ENCODE measurements at places on chromosomes 5 and 9.

GRCh38 chr9:106588626-106589025 is 274.3 kb upstream of the ZNF462 start:
- peak; percentile 62 for DNase-seq

GRCh38 chr5:160039810-160040470 is 31.0 kb downstream of the TTC1 start:
- no peak for DNase-seq

GRCh38 chr9:32251539-32251938 is 132.9 kb upstream of the ACO1 start:
- peak; percentile 87 for DNase-seq

DNA sequence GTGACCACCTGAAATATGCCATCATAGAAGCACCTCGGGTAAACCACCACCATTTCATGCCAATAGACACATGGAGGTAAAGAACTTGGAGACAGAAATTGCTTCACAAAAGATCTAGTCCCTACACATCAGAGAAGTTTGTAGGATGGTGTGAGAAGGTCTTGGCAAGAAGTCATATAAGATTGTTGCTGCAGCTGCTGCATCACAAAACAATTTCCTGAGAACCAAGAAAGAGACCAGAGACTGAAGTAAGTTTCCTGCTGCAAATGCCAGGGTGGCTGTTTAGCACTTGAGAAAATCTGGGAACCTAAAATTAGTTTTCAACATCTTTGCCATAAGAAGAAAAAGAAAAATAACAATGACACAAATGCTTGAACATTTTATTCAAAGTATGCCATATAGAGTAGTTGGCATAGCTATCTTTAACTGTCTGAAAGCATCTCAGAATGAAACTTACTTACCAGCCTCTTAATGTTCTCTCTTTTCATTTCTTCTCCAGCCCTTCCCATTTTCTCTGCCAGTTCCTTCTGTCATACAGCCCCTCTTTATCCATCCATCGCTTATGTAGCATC is 114.3 kb downstream of the KCTD16 start:
- no peak for DNase-seq

- DNase-seq: no peak
Measured at GRCh38 chr5:108638021-108638420, 109.7 kb upstream of the FER start.

DNA sequence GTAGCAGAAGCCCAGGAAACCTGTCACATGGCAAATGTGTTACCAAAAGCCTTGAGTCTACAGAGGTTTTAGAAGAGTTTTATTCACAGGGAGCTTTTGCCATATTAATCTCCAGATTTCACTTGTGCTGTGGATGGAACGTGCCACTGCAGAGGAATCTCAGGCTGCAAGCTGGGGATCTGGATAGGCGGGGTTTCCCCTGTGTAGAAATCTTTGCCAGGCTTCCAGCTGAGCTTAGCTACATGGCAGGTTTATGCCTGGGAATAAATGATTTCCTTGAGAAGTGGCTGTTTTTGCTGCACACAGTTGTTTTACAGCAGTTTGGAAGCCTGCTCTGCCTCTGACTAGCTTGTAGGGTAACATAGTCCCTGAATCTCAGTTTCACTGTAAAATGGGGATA is 224.6 kb upstream of the PLPPR1 start:
- DNase-seq: no peak

- no peak for DNase-seq
Measured at GRCh38 chr9:92717201-92718085, 47.2 kb downstream of the BICD2 start.

DNA sequence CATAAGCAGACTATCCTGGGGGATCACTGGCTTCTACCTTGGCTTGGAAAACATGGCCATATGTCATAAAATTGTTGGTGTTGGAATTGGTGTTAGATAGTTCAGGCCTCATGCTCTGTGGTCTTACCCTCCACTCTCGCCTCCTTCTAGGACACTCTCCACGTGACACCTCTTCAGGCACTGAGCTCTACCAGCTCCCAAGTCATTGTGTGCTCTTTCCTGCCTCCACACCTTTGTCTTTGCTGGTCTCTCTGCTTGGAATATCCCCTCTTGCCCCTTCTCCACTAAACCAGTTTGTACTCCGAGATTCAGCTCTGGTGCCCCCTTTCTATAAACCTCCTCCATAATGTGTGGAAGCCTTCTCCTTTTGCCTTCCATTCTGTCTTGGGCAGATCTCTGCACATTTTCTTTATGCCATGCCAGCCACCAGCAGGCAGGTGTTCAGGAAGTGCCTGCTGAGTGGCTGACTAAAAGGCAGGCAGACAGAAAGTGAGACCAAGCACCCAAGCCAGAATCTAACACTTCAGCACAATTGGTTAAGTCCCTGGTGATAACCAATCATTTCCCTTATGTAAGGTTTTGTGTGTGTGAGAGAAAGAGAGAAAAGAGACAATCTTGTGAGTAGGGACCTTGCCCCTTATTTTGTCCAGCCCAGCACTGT is 37.7 kb downstream of the SAR1B start:
- peak; percentile 44 for DNase-seq

- no peak for DNase-seq
Measured at GRCh38 chr5:80865551-80865950, 94.6 kb upstream of the RASGRF2 start.

GRCh38 chr5:116922532-116922931 is 347.9 kb upstream of the SEMA6A start:
- no peak for DNase-seq

DNA sequence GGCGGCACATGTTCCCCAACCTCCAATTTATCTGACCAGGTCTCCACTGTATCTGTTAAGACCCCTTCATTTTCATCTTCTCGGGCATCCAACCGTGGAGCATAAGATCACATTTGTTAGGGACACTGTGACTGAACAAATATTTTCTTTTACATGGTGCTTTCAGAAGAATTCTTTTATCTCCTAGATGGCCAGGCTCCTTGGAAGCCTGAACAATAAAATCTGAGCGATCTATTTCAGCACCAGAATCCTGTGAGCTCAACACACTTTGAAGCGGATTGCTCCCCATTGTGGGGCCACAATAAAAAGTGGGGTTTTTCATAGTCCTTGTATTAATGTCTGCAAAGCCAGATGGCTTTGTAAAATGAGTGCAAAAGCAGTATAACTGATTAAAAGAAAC is 273.7 kb downstream of the CD180 start:
- no peak for DNase-seq

DNA sequence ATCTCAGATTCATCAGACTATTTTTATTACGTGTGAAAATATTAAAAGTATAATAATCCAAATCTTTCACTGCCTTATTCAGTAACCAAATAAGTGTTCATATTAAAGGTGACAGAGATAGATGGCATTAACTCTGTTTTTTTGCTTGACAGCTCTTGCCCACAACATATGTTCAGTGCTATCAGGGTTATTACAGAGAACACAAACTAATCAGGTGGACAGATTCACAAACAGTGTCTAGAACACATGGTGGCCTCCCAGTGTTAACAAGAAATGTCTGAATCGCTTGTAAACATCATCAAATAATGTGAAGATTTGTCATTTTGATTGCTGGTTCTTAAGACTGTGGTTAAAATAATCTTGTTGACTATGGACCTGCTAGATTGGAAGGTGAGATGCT is 609.1 kb upstream of the GRAMD2B start:
- no peak for DNase-seq

DNA sequence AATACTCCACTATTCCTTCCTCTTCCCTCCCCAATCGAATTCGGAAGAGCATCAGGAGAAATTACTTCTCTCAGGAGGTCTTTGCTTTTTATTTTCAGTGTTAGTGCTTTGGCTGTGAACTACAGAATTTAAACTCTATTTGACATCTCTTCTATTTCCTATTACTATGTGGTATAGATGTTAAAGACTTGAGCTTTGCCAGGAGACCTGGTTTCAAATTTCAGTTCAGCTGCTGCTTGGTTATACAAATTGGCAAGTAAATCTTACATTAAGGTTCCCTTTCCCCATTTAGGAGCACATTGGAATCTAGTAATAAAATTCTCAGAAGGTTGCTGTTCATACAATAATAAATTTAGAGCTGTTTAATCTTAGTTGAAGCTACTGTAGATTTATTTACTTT is 13.1 kb downstream of the UHRF2 start:
- DNase-seq: no peak

- no peak for DNase-seq
Measured at GRCh38 chr9:74414325-74414724, 82.8 kb upstream of the RORB start.

GRCh38 chr5:10266839-10267238 is 16.8 kb downstream of the CCT5 start:
- DNase-seq: no peak

DNA sequence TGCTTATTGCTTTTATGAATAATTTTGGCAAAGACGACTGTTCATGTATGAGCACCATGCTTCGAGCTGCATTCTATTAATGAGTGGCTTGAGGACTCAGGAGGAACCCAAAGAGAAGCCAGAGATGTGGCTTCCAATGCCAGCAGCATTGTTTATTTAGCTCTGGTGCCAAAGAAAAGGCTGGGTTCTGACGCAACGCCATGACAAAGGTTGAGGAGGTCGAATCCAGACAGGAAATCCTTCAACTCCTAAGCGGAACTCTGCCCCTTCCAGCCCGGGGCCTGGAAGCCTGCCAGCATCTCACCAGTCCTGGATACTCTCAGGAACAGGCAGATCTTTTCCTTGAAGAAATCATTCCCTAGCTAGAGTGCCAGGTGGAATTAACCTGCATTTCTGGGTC is 104.4 kb downstream of the ARHGAP26 start:
- no peak for DNase-seq

DNA sequence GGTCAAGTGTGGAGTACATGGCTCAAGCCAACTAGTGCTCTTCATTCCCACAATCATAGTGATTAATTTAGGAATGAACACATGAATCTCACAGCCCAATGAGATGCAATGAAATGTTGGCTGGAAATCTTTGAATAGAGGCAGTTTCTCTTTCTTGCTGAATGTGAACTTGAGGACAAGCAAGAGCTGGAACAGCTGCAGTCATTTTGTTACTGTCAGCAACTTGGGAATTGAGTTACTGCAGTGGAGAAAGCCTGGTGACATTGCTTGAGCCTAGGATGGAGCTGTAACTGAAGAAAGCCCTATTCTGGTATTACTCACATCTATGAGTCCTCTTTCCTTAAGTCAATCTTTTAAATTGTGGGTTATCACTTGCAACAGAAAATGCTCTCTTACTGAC is 62.3 kb downstream of the YIPF5 start:
- no peak for DNase-seq

DNA sequence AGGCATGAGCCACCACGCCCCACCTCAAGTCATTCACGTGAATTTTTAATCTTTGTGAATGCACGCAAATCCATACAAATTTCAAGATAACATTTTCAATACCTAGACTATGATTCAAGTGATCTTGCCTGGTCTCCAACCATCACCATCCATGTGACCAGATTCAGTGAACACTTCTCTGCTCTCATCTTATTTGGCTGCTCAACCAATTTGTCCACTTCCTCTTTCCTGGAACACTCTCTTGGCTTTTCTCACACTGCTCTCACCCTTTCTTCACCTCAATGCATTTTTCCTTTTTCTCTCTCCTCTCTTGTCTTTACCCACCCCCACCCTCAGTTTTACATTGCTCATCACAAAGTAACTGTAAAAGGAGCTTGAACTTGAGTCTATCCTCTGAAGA is 354.7 kb upstream of the KIF2A start:
- no peak for DNase-seq

GRCh38 chr9:16726029-16726428 is 144.4 kb downstream of the BNC2 start:
- DNase-seq: peak; percentile 51

GRCh38 chr9:108743901-108744371 is 111.8 kb downstream of the ACTL7B start:
- peak; percentile 52 for DNase-seq

GRCh38 chr5:178286226-178287090 is 53.9 kb upstream of the PHYKPL start:
- no peak for DNase-seq

DNA sequence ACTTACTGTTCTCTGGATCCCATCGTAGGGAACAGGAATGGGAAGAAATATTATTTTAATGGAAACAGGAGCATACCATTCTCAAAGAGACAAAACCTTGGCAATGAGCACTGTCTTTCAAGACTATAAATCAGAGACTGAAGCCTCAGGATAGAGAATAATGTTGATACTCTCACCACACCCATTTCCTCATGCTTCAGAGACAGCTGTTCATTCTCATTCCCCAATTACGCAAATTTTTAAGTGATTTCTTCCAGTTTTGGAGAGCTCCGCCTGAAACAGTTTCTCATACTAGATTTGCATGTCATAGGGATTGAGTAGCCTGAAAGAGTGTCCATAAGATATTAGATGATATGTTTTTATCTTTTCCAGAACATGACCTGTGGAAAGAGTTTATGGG is 290.5 kb upstream of the RASA1 start:
- no peak for DNase-seq

DNA sequence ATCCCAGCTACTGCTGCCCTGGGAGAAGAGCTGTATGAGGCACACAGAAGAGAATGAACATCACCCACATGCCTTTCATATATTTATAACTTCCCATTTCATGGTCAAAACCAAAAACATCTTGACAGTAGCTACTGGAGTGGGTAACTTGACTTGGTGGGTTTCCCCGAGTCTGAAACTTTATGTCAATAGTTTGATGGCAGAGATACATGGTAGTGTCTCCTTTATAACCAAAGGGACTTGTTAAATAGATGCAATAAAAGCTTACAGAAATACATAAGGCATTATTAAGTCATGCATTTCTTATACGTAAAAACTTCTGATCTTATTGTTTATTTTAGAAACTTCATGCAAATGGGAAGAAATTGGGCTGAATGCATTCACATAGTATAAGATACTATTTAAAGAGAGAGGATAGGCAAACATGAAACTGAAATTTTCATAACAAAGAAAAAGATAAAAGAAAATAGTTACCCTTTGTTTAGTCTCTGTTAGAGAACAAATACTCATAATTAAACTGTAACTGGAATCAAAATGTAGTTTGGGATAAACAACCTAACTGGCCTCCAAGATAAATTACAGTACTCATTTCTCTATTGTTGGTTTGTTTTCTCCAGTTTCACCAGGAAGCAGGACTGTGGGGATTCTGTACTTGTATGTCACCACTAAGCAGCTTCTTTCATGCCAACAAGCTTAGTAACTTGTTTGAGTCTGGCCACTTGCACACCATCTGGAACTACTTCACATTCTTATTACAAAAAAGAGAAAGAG is 459.3 kb upstream of the MEF2C start:
- DNase-seq: no peak

- DNase-seq: no peak
Measured at GRCh38 chr9:91376239-91376638, 14.5 kb upstream of the AUH start.

- DNase-seq: no peak
Measured at GRCh38 chr5:74326571-74327338, 313.8 kb downstream of the ENC1 start.

DNA sequence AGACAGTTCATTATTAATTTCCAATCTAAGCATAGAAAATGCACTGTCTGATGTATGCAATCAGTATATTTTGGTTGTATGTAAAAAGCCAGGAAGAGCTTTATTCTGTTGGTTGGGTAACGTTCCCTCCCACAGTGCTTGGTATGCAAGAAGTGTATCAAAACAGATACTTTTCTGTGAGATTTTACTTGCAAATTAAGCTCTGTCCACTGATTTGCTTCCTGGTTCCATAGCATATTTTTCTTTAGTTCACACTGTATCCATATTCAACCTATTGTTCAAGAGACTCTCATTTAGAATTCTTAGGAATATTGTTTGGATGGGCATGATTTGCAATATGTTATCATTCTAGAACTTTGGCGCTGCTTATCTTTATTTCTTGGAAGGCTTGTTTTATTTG is 47.4 kb downstream of the RNF180 start:
- no peak for DNase-seq
